Stimulated activated CD8-positive, alpha-beta memory T cell treated with anti-CD3 and anti-CD28 coated beads, Interleukin-15, amount 100 ng/mL, for 24 hours (primary cell): ENCODE measurements at places on chromosomes 12 and 14.

DNA sequence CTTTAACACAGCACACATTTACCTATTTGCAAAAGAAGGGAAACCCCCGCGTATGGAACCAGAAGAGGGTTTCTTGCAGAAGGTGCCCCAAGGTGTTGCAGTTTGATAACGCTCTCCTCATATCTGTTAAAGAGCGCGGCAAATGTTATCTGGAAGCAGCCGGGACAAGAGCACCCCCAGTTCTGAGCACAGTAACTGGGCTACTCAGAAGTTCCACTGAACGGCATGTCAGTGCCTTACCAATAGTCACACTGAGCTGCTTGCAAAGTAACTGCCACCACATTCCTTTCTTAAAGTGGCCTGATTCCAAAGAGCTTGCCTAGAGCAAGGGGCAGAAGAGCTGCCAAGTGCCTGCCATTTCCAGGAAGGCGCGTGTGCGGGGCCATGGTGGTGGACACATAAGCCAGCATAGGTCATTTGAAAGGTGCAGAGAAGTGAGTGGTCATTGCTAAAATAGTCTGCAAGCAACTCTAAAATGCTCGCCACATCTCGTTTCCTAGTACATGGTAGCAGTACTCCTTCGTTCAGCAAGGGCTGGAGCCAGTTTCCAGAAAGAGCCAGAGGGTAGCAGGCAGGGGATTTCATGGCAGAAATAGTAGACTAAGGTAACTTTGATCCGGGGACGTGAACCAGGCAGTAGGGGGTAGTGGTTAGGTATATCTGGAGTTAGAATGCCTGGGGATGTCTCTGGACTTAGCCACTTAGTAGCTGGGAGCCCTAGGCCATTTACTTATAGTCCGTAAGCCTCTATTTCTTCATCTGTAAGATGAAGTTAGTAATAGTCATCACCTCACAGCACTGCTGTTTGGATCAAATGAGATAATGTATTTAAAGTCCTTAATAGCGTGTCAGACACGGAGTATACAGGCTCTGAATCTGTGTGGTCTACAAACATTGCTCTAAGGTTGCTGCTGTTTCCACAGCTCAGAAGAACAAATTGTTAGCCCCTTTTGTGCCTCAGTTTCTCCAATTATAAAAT lies 37.6 kb downstream of the SPTB start:
- no peak for DNase-seq

DNA sequence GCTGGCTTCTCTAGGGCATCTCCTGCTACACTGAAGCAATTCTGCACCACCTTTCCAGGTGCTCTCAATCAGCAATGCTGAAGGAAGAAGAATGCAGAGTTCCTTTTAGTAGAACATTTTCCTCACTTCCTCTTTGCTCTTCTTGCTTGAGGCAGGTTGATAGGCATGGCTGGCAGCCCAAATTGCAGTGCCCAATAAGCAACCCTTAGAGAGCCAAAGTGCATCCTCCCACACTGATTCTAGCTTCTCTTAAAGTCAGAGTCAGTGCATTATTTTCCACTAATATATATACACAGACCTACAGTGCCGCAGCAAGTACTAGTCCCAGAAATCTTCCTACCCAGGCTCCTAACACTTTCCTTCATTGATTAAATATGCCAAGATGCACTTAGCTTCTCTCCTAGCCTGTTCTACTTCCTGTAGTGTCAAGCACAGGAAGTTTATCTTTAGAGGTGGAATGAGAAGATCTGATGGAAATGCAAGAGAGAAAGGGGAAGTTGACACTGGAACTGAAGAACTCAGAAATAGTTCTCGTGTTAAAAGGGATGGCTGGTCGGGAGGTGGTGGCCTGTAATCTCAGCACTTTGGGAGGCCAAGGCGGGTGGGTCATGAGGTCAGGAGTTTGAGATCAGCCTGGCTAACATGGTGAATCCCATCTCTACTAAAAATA lies 132.7 kb downstream of the SSPN start:
- no peak for DNase-seq

GRCh38 chr12:104834607-104835006 lies 123.5 kb downstream of the SLC41A2 start:
- no peak for DNase-seq

GRCh38 chr14:29339494-29340172 lies 573.0 kb downstream of the FOXG1 start:
- no peak for DNase-seq

- no peak for DNase-seq
Observed at GRCh38 chr12:19130224-19131024, 891 bp downstream of the PLEKHA5 start.

DNA sequence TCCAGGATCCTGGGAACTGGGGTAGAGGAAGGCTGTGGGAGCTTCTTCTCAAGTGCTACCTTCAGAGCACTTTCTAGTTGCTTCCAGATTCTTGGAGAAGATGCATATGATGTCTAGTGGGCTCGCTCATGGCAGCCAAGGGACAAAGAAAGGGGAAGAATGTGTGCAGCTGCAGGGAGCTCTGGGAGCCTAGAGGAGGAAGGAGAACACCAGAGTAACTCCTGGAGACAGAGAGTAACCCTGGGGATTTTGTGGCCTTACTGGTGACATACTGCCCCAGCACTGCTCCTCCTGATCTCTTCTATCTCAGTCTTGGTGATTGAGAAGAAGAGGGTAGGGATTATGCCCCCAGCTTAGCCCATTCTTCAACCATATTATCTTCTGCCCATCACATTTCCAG lies 10.3 kb upstream of the SP7 start:
- DNase-seq, result no peak
